ENCODE measurements at places on chromosomes 3 and 15.

- no peak for DNase-seq
Observed at GRCh38 chr3:13013151-13013561, 60.1 kb downstream of the IQSEC1 start.

- no peak for DNase-seq
Observed at GRCh38 chr3:144760831-144761230, 789.2 kb downstream of the DIPK2A start.

- no peak for DNase-seq
Observed at GRCh38 chr15:101320501-101321052, 25.5 kb upstream of the SNRPA1 start.

GRCh38 chr3:68162644-68163043 lies 508.2 kb upstream of the SUCLG2 start:
- no peak for DNase-seq
